Left ventricle myocardium inferior (tissue), 1 donor: ENCODE measurements at places on chromosomes 6 and 20.

DNA sequence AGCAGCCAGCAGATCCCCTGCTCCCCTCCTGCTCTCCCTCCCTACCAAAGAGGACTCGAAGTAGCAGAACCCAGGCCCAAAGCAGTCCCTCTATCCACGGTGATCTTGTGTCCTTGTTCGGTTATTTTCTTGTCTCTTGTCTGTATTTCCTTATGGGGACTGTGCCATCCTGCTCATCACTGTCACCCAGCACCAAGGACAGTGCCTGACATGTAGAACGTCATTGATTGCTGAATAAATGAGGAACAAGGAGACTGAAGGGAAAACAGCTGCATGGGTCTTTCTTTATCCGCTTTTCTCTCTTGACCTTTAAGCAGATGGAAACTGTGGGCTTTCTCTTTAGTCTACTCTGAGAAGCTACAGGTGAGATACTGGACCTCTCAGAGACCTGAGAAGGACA, 29.4 kb upstream of the ZNF831 start:
- no peak for DNase-seq

DNA sequence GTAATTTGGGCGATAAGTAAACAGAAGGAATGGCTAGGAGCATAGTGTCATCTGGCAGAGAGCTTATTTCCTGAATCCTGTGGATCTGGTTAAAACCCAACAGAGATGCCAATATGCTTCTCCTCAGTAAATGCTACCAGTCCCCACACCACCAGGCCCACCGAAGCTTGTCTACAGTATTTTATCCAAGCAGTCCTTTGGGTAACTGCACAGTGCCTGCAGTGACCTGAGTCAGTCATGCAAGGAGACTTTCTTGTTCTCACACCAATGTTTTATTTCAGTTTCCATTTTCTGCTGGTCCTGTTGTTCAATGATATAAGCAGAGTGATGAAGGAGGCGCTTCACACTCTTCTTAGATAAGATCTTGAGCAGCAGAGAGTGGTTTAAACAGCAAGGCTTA, 326.3 kb downstream of the RIMS1 start:
- DNase-seq: no peak

- no peak for DNase-seq
These were observed 70.0 kb upstream of the FRMD1 start for GRCh38 chr6:168149015-168149414.

DNA sequence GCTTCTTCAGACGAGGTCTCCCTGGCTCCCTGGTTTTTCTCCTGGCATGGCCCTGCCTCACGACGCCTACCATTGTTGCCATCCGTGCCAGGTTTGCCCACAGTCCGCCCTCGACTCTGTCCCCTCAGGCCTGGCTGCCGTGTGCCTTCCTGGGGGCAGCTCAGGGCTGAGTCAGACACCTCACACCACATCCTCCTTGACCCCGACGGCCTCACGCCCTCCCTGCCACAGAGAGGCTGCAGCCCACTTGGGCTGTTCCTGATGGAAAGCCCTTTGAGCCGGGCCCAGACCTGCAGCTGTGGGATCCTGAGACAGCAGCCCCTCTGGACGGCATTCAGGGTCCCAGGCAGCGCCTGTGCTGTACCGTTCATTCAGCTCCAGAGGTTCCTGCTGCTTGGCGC, 108.3 kb downstream of the PSMB1 start:
- no peak for DNase-seq

DNA sequence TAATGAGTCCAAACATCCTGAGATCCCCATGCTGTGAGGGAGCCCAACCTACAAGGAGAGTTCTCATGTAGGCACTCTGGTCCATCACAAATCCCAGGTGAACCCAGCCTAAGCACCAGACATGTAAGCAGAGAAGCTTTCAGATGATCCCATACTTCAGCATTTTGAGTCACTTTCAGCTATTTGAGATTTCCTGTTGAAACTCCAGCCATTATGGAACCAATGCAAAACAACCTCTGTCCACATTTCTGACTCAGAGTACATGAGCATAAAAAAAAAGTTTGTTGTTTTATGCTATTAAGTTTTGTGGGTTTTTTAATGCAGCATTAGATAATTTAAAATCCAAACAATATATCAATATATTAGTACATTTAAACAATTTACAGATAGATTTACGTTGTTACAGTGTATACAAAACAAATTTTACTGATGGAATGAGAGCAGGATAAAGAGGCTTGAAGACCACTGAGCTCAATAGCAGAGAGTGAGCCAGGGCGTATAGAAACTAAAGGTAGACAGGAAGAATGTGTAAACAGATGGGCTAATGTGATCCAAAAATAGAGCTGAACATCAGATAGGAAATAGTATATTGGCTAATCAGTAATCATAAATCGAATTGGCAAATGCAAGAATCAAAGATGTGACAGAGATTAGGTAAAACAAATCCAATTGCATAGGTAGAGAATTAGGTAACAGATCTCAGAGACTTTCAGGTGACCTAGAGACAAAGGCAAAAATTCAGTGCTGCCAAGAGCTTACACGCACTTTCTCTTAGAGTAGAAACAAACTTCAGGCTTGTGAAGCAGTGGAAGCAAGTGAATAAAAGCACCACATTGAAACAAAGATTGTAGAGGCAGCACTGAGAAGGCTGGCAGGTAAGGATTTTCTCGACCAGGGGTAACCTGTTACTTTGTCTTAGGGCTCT, 36.2 kb upstream of the PLCB1 start:
- no peak for DNase-seq

- no peak for DNase-seq
These were observed 56.4 kb downstream of the SMOC2 start for GRCh38 chr6:168497381-168497780.

GRCh38 chr6:37942606-37943376, 123.3 kb downstream of the ZFAND3 start:
- no peak for DNase-seq

DNA sequence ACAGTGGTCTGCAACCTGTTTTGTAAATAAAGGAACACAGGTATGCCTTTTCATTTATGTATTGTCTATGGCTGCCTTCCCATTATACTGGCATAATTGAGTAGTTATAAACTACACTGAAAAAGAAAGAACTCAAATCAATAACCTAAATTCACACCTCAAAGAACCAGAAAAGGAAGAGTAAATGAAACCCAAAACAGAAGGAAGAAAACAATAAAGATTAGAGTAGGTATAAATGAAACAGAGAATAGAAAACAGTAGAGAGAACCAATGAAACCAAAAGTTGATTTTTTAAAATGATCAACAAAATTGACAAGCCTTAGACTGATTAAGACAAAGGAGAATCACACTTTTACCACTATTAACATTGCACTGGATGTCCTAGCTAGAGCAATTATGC, 34.7 kb downstream of the FAM184A start:
- no peak for DNase-seq

DNA sequence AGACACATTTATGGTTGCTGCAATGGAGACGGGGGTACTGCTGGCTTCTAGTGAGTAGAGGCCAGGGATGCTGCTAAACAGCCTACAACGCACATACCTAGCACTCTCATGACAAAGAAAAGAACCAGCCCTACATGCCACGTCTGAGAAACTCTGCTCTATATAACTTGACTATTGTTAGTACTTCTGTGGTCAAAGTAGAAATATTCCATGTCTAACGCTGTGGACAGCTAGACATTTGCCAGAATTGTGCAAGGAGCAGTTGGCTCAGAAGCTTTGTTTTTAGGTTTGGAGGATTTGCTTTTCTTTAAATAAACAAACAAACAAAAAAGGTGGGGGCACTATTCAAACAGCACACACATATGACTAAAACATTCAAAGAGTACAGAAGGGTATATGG, 20.5 kb downstream of the UBE2V1 start:
- DNase-seq: no peak

DNA sequence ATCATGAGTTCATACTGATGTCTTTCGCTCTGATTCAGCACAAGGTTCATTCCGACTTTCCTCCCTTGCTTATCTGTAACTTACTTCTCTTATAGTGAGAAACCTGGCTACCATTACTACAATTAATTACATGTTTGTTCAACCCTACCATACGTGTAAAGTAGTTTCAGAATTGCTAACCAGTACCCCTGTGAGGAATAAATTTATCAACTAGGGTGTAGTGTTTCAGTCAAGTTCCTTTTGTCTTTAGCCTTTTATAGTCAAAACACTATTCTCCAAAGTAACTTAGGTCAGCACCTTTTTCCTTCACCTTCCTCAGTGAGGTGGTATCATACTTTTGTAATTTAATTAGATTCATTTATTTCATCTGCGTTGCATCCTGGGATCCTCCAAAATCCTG, 64.9 kb downstream of the MAP3K4 start:
- no peak for DNase-seq
